COR-L47 (cell line): ENCODE measurements at places on chromosomes 4 and X.

GRCh38 chrX:21865436-21865835 lies 9.6 kb downstream of the YY2 start:
- DNase-seq, result no peak

- peak; percentile 5 for DNase-seq
These were observed 34.5 kb downstream of the ABCE1 start for GRCh38 chr4:145132511-145133098.

GRCh38 chr4:56701644-56702043 lies 20.5 kb upstream of the HOPX start:
- DNase-seq, result no peak

GRCh38 chr4:78780093-78780492 lies 3.9 kb downstream of the BMP2K start:
- no peak for DNase-seq

GRCh38 chrX:154818916-154819770 lies 13.9 kb upstream of the MPP1 start:
- DNase-seq, result no peak

DNA sequence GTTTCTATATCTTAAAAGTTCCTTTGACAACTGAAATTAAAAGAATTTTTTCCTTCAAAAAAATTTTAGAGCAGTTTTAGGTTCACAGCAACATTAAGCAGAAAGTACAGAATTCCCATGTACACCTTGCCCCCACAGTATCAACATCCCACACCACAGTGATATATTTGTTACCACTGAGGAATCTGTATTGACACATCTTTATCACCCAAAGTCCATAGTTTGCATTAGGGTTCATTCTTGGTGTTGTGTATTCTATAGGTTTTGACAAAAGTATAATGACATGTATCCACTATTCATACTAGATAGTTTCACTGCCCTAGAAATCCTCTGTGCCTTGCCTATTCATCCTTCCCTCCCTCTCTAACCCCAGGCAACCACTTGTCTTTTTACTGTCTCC lies 43.7 kb downstream of the FNIP2 start:
- DNase-seq, result no peak

GRCh38 chrX:12563121-12563520 lies 228.1 kb upstream of the PRPS2 start:
- DNase-seq, result no peak

DNA sequence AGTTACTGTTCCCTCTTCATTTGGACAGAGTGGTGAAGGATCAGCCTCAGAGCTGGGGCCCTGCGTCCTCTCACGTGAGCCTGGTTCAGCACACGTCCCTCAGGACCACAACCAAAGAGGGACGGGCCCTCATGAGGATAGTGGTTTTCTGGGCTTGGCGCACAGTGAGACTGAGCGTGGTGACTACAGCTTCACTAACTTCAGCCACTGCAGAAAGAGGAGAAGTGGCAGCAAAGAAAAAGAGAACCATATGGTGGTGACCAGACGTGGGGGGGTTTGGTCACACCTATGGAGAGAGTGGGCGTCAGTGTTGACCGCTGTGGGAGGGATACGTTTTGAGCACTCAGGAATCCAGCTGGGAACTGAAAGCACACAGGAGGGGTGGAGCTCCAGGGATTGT lies 21.8 kb upstream of the TNIP3 start:
- DNase-seq, result no peak

- DNase-seq, result no peak
These were observed 58.2 kb downstream of the GAB1 start for GRCh38 chr4:143394739-143395453.

DNA sequence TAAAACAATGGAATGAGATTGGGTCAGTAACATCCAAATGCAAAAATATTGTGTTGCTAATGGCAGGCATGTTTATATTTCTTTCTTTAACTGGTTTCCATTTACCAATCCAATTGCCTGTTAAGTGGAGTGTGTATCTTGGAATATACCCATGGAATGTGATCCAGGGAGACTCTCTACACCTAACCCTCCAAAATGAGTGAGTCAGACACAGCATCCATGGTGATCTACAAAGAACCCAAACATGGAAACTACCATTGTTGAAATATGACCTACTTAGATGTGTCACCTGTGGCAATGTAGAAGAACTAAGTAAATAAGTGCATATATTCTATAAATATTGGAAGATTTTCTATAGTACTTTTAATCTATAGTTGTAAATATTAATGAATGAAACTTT lies 110.3 kb downstream of the AREG start:
- DNase-seq, result no peak

GRCh38 chrX:39935411-39936064 lies 162.2 kb downstream of the BCOR start:
- DNase-seq, result no peak

DNA sequence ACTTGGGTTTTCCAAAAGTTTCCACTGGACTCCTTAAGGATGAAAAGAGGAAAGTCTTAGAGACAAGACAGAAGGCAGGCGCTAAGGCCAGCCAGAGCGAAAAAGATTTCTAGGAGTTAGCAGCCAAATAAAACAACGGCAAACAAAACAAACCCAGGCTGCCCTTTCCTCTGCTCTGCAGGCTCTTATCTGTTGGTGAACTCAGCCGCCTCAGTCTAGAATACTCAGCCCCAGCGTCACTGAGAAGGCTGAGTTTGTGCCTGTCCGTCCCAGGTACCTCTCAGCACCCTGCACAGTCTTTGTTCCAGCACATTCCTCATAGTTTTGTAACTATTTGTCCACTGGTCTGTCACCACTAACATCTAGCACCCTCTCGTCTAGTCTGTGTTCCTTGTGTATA lies 75.6 kb upstream of the FAM9C start:
- DNase-seq, result no peak

DNA sequence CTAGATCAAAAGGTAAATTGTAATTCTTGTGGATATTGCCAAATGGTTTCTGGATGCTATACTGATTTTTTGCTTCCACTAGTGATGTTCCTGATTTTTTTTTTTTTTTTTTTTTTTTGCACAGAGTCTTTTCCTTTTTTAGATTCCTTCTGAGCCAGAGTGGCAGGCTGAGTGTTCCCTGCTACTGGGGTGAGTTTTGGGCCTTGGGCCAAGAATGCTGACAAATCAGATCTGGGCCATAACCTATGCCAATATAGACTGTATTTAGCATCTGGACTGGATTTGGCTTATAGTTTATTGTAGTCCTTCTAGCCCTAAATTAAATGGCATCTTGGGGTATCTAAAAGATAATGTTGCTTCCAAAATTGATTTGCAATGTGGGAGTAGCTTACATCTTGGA lies 52.8 kb downstream of the REPS2 start:
- no peak for DNase-seq

- no peak for DNase-seq
These were observed 597.2 kb downstream of the INPP4B start for GRCh38 chr4:142248946-142249345.

DNA sequence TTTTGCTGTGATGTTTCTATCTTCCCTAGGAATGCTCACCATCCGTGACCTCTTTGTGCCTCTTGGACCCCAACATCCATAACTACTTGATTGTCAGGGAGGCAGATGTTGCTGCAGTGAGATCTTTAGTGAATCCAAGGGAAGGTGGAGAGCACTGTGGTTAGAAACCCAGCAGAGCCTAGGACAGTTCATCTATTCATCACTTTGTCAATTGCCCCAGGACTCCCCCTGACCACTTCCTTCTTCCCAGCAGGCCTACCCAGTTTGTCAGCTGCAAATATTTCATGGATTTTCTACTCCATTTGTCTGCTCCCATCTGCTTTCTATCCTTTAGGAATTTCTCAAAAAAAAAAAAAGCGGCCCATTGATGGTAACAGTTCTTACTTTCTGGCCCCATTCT lies 942.8 kb downstream of the PCDH7 start:
- DNase-seq, result no peak

DNA sequence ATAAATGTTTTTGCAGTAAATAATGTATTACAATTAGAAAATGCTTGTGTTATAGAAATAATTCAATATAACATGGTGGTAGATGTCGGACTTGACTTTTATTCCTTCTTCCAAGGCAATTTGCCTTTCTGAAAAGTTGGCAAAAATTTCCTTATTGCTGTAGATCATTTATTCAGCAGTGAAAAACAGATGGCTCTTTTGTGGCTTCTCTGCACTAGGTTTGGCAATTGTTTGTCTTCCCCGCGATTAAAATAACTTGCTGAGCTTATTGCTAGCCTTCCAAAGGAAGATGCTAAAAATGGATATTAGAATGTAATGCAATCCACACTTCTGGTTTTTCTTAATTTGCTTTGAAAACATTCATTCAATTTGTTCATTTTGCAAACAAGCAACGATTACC lies 1977.9 kb upstream of the ADGRL3 start:
- DNase-seq, result no peak

DNA sequence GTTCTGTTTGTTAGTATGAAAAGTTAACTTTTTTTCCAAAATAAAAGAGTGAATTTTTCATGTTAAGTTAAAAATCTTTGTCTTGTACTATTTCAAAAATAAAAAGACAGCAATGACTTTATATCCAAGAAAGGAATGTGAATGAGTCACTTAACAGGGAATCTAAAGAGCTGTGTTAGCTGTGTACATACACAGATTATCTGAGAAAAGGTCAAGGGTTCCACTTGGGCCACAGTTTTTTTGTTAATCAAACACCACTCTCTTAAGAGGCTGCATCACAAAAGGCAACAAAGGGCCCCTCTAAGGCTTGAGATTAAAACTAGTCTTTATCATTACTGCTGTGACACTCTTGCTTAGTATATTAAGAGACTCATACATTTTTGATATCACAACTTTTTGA lies 82.1 kb downstream of the FIP1L1 start:
- no peak for DNase-seq
